ENCODE measurements at places on chromosomes 1 and 21. TPM values are rescaled to one million over a fixed set of nuclear protein-coding genes. Genes with fewer than 3 reads are reported as not detected.

The GNL2 gene
- total RNA-seq: 35.7 TPM

The GREM2 gene
- 4.9 TPM for total RNA-seq

The ITLN2 gene
- total RNA-seq: not detected

The UBL4B gene
- total RNA-seq: 0.19 TPM

The PPFIA4 gene
- total RNA-seq: 3.1 TPM

DNA sequence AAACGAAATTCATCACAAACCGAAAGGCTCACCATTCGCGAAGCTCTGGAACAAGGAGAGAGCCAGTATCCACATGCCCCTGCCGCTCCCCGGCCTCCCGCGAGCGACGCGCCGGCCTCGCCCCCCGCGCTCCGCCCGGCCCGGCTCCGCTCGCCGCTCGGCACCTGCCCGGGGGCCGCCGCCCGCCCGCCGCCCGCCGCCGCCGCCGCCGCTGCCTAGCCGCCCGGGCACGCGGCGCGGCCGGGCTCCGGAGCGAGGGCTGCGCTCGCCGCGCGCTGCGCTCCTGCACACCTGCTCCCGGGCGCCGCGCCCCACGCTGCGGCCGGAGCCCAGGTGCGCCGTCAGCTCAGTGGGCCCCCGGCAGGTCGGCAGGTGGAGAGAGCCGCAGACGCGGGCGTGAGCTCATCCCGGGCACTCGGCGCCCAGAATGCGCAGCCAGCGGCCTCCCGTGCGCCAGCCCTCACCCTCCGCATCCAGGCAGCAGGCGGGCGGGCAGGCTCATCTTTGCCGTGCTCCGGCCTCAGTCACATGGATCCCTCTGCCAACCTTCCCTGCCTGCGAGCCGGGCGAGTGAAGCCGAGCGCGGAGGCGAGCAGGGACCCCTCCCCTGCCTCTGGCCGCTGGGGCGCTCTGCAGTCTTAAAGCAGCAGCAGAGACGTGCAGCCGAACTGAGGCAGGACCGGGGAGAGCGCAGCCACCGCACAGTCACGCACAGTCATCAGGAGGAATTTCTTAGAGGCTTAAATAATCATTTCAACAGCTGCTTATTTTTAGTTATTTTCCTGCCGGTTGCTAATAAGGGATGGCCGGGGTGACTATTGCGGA is at the start of gene DSCAM:
DSCAM (minus strand) TSS at position 572 of the 825 bp plus-strand sequence; CDS start at position 75, 497 bp downstream.
- no peak for DNase-seq

GRCh38 chr1:84370831-84371394 is 27.4 kb upstream of the DNASE2B start:
- DNase-seq: no peak

DNA sequence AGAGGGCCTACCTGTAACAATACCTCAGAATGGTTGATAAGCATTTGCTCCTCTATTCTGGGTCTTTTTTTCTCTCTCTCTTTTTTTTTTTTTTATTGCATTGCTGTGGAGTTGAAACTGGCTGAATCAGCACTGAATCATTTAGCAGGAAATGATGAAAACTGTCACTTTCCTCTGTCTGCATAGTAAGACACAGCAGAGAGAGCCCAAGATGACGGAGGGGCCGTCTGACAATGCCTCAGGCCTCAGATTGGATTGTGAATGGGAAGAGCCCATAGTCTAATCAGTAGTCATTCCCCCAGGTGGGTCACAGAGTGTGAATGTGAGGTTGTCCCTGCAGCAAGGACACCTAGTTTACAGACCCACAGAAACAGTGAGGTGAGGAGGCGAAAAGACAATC is 193.2 kb upstream of the PLXNA2 start:
- no peak for DNase-seq

DNA sequence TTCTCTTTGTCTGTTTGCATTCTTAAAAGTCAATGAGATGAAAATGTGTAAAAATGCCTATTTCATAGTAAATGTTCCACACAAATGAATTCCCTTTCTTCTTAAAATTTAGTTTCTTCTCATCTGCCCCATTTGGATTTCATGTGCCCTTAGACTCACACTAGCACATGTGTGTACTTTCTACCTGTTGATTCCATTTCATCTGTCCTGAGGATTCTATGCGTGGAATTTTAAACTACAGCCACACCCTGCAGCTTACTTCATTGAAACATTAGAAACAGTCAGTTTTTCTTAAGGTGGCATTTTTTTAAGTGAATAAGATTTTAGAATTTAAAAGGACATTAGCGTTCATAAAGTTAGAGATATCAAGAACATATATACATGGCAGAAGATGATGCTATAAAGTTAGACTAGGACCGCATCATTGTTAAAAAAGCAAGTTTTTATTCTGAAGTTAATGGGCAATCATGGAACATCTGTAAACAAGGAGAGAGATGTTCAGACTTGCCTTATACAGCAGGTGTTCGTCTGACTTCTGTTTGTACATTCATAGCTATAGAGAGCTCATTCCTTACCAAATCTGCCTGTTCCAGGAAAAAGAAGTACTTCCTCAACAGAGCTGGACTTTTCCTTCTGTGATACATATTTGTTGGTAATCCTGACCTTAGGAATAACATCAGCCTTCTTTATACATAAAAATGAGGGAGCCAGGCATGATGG is 3.9 kb upstream of the TUT4 start:
- no peak for DNase-seq

DNA sequence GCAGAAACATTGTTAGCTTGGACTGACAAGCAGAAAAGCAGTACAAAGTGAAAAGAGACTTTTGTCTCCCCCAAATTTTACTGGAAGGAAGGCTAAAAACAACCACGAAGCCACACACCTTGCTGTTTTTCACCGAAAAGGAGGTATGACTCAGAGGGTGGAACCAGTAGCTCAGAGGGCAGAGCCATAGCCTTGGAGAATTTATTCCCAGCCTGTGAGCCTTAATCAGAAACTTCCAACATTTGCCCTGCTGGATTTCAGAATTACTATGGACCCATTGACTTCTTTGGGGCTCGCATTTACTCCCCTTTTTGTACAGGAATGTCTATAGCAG is 32.0 kb downstream of the RPS6KC1 start:
- no peak for DNase-seq

- no peak for DNase-seq
These were observed 68.1 kb downstream of the GRIK3 start for GRCh38 chr1:36966242-36966641.

- DNase-seq: no peak
These were observed 39.4 kb downstream of the ZP4 start for GRCh38 chr1:237851210-237851845.

All from posterior vena cava (tissue), 2 donors.